ENCODE measurements at places on chromosomes 4 and X.

GRCh38 chr4:25654031-25654970, 1.4 kb upstream of the SLC34A2 start:
- peak; percentile 11 for DNase-seq

DNA sequence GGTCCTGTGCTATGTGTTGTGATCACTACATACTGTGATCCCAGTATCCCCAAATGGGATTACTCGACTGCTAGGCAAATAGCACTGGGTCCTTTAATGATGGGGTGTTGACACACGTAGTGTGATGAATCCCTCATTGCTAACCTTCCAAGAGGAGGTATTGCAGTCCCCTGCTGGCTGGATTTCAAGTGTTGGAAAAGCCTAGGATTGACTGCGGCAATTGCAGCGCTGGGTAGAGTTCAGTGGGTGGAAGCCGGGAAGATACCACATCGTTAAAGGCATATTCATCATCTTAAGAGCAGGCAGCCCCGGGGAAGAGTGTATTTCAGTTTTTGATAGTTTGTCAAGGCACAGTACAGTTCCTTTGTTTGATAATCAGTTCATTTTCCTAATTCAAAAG, 159.9 kb downstream of the TRIML1 start:
- no peak for DNase-seq

DNA sequence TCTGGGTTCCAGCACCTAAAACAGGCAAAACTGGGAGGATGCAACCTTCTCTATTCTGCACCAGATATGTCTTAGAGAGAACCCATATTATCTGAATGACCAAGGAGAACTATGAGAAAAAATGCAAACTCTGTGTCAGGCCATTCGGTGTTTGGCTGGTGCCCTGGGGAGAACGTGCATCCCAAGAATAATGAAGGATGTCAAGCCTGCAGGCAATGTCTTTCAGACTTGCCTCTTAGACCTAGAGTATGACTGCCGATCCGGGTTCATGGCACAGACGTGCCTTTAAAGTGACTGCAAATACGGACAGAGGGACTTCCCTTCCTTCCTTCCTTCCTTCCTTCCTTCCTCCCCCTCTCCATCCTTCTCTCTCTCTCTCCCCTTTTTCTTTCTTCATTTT, 6.9 kb downstream of the XAGE1B start:
- no peak for DNase-seq

- peak; percentile 29 for DNase-seq
Observed at GRCh38 chrX:72666451-72666850, 47.7 kb downstream of the PHKA1 start.

GRCh38 chrX:68203211-68203610, 230.1 kb downstream of the OPHN1 start:
- DNase-seq = no peak

- DNase-seq = no peak
Observed at GRCh38 chr4:89196745-89197144, 85.4 kb downstream of the TIGD2 start.

DNA sequence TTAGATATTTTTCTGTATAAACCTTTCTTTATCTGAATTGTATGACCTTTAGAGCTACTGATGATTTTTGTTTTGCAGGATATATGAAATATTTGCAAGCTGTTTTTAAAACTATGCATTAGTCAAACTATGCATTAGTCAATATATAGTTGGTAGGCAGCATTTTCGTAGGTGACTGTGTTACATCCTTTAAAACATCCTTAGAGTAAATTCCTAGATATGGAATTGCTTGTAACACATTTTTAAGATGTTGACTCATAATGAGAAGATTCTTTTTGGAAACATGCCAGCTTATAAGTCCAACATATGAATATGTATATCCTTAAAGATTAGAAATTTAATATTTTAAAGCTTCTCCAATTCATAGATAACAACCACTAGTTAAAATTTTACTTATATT, 1768.5 kb downstream of the PCDH7 start:
- DNase-seq = peak; percentile 73

DNA sequence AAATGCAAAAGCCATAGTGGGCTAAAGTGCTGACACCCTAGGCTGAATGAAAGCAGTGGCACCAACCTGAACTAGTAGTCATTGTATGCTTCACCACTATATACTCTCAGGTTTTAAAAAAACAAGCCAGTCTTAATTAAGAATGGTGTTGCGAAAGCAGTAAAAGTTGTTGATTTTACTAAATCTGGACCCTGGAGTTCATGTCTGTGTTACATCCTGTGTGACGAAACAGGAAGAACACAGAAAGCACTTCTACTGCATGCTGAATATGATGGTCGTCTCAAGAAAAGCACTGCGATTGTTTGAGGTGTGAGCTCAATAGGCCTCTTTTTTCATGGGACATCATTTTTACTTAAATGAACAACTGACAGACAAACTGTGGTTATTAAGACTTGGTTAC, 24.2 kb upstream of the GDPD2 start:
- peak; percentile 57 for DNase-seq

DNA sequence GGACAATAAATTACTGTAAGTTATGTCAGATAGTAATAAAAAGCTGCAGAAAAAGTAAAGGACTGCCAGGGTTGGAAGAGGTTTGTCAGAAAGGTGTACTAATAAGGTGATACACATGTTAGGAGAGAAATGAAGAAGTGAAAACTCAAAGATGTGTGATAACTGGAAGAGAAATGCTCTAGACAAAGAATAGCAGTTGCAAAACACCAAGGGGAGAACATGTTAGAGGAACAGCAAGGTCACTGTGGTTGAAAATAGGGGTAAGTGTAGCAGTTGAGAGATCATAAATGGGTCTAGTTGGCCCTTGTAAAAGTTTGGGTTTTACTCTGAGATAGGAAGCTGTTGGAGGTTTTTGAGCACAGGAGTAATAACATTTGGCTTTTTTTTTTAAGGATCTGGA, 46.9 kb downstream of the HSPA4L start:
- DNase-seq = no peak

DNA sequence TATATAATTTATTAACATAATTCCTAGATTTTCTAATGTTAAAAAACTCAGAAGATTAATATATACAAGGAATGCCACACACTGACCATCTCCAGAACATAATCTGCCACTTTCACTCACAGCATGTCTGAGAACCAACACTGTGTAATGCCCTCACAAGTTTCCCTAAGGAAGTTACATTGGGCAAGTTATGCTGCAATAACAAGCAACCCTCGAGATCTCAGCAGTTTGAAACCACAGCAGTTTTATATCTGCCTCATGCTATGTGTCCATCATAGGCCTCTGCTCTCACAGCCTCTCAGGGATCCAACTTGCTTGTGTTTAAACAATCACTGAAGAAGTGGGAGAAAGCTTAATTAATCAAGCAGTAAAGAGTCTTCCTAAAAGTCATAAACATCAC, 250.0 kb upstream of the SLC7A11 start:
- DNase-seq = no peak

DNA sequence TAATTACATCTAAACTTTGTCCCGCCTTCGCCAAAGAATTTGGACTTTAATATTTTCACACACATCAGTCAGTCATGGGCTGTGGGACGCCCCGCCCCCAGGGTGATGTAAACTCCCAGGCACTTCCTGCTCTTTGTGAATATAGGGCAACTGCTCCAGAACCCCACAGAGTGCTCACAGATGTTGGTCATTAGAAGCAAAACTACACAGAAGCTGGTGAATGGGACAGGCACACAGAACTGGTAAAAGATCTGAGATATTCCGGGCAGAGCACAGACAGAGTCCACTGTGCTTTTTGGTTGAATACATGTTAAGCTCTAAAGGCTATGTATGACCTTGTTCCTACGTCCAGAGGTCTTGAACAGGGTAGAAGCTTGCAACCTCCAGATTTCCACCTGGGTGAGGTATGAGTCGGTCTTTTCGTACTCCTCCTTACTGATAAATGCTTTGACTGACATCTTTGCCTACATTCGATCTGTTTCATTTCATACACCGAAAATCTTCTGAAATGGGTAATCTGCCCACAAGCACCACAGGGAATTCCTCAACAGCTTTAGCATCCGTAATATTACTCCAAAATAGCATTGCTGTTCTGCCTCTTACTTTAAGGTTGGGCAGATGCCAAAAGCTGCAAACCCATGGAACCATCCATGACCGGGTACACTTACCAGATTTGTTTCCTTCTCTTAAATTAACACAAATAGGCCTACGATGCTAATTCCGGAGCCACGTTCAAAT, 144.6 kb downstream of the AMELX start:
- DNase-seq = peak; percentile 88

- DNase-seq = no peak
Observed at GRCh38 chrX:121245763-121246162, 198.4 kb downstream of the GLUD2 start.

GRCh38 chrX:67100031-67100884, 443.6 kb upstream of the AR start:
- DNase-seq = no peak

- no peak for DNase-seq
Observed at GRCh38 chrX:39817754-39818470, 279.8 kb downstream of the BCOR start.

- DNase-seq = peak; percentile 53
Observed at GRCh38 chr4:88225232-88226105, 58.9 kb downstream of the PPM1K start.

DNA sequence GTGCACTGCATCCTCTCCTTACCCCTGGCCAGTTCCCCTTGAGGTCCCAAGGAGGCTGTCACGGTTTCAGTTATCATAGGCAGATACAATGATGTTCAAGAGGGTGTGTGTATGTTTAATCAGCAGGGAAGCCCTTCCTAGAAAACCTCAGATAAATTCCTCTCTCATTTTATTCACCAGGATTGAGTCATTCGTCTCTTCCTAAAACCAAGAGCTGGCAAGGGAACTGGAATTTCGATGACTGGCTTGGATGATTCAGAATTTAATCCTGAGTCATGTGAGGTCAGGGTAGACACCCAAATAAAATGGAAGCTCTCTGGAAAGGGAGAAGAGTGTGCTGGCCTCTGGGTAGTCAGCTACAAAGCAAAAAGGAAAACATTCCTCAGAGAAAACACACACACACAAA, 106.2 kb upstream of the RAPGEF2 start:
- DNase-seq = peak; percentile 89

DNA sequence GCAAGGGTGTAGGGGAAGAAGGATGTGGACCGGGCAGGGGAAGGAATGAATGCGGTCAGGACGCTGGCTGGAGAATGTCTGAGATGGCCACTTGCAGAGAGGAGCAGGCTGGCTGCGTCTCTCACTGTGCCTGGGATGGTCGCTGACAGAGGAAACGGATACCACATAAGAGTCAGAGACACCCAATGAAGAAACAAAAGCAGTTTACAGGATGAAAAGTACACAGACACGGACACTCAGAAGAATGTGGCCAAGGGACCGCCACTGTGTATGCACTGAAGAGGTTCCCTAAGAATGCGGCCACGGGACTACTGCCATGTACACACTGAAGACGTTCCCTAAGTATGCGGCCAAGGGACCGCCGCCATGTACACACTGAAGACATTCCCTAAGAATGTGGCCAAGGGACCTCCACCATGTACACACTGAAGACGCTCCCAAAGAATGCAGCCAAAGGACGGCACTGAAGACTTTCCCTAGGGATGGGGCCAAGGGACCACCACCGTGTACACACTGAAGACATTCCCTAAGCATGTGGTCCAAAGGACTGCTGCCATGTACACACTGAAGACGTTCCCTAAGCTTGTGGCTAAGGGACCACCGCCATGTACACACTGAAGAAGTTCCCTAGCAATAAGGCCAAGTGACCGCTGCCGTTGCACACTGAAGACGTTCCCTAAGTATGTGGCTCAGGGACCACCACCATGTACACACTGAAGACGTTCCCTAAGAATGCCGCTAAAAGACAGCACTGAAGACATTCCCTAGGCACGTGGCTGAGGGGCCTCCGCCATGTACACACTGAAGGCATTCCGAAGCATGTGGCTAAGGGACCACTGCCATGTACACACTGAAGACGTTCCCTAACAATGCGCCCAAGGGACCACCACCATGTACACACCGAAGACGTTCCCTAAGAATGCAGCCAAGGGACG, 32.2 kb downstream of the DHRSX start:
- DNase-seq = no peak

DNA sequence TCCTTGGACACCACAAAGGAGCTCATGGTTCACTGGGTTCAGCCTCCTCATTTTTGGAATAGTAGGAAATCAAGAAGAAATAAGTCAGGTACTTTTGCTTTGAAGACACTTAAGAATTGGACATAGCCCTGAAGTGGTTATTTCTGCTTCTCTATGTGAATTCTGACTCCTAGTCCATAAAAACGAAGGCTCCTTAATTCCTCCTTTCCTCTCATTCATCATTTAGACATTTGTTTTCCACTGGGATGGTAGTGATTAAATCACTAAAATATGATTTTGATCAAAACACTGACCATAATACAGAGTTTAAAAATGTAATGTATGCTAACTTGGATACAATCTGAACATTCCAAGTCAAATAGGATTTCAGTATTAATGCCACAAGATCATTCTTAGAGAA, 34.7 kb upstream of the CYP2U1 start:
- DNase-seq = no peak

- DNase-seq = no peak
Observed at GRCh38 chr4:24659241-24659961, 75.0 kb upstream of the DHX15 start.
